ENCODE measurements at places on chromosomes 2 and 18. TPM values are rescaled to one million over a fixed set of nuclear protein-coding genes. Genes with fewer than 3 reads are reported as not detected.

DNA sequence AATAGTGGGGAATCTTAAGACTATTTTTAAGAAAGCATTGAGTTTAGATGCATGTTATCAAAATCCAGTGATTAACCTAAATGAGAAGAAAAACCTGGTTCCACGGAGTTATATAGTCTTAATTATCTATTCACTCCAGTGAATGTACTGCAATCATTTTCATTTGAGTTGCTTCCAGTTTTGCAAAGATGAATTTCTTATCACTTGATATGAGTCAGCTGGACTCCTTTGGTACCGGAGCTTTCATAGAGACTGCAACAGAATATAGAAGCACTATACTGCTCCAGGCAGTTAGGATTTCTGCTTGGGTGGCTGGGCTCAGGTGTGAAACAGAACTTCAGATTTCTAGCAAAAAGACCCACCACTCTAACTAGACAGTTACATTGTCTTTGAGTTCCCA is 92.2 kb upstream of the NFU1 start:
- no peak for DNase-seq

- no peak for DNase-seq
Measured at GRCh38 chr2:151230627-151231140, 31.0 kb downstream of the RBM43 start.

DNA sequence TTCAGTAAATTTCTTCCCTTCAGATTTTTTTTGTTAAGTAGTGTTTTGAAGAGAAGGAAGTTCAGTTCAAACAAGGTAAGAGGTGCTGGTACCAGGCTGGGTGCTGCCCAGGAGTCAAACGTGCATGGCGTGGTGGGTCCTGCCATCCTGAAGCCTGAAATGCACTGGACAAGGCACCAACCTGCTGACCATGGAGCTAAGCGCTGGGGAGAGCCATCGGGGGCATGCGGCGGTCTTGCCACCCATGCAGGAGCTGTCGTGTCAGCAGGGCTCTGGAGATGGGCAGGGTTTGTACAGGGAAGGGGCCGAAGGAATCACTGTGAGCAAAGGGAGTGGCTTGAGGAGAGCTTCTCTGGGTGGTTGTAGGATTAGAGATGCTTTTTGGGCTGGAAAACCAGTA is 126.6 kb downstream of the GBX2 start:
- no peak for DNase-seq

- no peak for DNase-seq
Measured at GRCh38 chr18:32389858-32390257, 80.8 kb downstream of the GAREM1 start.

Gene IWS1
- 66.4 TPM for total RNA-seq

Gene TUBB8B
- total RNA-seq, result 0.17 TPM
